ENCODE measurements at places on chromosomes 3 and 15. TPM values are rescaled to one million over a fixed set of nuclear protein-coding genes. Genes with fewer than 3 reads are reported as not detected.
A peak's percentile ranks its signal among the peaks of the same experiment; 100 is the strongest.

DNA sequence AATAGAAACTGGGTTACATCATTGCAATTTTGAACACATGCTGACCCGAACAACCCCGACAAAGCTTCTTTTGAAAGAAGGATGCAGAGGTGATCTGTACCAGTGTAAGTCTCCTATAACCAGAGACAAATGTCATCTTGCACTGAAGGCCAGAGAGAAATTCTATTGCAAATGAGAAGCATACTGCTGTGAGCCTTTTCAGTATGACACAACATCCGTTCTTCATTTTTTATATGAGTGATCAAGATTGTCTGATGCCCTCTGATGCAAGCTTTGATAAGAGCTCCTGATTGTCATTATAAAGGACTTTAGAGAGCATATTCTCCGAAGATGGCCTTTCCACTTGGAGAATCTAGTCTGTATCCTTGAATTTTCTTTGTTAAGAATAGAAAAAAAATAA is 36.9 kb downstream of the PCOLCE2 start:
- no peak for DNase-seq

The FEZF2 gene
- polyA plus RNA-seq, result 0.02 TPM

DNA sequence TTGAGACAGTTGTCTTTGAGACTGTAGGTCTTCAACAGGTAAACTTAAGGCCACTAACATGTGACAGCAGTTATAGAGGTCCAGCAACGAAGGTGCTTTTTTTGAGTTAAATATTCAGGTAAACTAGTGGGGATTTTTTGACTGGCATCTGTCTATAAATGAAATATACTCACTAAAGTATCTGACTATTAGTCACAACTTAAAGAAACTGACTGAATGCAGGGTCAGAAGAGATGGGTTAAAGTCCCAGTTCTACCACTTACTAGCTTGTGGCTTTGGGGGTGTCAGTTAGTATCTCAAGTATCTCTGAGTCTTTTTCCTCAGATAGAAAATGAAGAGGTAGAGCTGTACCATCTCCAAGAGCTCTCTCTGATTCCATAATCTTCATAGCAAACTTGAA is 18.0 kb downstream of the MIX23 start:
- DNase-seq, result no peak

DNA sequence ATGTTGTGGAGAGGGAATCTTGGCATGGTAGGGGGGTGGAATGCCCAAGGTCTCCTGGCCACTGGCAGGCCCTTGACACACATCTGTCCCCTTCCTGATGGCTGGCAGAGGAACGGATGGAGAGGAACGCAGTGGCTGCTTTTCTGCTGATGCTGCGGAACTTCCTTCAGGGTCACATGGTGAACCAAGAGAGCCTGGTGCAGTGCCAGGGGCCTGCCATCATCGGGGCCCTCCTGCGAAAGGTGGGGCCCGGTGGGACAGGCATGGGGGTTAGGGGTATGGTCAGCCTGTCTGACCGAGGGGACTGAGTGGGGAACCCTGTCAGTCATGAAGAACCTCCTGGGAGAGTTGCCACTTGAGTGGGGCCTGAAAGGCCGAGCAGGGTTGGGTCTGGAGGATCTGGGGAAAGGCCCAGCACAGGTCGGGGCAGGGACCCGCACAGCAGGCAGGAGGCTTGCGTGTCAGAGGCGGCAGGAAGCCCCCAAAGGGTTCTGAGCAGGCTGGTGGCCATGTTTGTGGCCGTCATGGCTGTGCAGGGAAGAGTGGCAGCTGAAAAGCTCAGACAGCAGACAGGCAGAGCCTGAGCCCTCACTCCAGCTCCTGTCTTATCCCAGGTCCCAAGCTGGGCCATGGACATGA is 18.1 kb downstream of the NBEAL2 start:
- DNase-seq, result no peak

DNA sequence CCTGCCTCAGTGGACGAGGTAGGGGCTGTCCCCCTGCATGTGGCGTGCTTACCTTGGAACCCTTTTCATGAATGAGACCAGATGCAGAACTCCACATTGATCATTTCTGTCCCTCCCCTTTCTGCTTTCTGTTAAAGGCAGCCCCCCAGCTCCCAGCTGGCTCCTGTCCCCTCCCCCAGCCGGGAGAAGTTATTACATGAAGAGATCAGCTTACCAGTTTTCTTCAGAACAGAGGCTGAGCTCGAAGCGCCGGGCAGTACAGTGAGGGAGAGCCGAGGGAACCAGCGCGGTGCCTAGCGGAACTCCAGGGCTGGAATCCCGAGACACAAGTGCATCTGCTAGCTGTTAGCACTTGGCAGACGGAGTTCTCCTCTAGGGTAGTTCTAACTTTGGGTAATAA is 263.3 kb upstream of the NR2E3 start:
- no peak for DNase-seq

DNA sequence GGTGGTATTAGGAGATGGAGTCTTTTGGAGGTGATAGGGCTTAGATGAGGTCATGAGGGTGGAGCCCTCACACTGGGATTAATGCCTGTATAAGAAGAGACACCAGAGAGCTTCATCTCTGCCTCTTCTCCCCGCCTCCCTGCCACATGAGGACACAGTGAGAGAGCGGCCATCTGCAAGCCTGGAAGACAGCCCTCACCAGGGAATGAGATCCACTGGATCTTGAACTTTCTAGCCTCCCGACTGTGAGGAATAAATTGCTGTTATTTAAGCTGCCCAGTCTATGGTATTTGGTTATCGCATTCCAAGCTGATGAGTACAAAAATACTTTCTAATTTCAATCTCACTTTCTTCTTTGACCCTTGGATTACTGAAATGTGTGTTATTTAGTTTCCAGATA is 121.4 kb downstream of the OCA2 start:
- no peak for DNase-seq

The FBXL2 gene
- 16.0 TPM for polyA plus RNA-seq

DNA sequence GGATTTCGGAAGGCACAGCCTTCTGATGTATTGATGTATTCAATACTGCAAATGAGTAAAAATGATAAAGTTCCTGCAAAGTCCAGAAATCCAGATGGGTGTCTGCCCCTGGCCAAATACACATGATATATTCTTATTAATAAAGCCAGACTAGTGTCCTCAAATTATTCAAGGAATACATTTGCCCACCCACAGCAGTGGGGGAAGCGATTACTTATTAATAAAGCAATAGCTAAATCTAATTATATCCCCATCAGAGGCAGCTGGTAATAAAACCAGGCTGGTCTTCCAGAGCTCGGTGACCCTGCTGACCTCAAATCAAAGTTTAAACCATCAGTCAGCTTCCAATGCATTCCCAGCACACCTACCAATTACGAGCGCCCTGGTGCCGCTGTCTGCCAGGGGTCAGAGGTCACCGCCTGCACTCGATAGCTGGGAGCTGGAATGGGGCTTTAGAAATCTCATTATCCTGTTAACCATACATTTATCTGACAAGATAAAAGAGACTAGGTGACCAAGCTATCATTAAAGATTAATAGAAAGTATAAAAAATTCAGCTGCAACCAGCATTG is 330.3 kb downstream of the UACA start:
- DNase-seq, result no peak

- DNase-seq, result peak; percentile 95
Measured at GRCh38 chr3:101936419-101937356, 87.4 kb downstream of the NFKBIZ start.

DNA sequence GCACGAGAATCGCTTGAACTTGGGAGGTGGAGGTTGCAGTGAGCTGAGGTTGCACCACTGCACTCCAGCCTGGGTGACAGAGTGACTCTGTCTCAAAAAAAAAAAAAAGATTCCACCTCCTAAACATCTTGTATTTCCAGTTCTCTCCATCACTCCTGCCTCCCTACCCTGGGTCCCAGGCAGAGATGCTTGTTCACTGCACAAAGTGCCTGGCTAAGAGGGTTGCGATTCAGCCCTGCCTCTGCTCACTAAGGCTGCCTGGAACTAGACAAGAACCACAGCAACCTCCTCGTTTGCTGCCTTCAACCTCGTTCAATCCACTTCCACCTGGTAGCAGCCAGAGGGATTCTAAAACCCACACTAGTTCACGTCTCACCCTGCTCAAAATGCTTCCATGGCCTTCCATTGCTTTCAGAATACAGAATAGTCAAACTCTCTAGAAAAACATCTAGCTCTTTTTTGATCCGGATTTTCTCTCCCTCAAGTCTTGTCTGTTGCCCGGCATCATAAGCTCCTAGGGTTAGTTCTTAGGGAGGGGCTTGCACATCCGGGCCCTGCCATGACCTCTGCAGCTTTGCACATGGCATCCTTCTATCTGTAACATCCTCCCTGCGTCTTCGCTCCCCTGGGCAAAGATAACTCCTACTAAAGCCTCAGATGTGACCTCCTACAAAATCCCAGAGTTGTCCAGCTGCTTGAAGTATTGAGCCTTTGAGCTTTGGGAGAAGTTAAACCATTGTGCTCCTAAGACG is 1.0 kb upstream of the MCM2 start:
- DNase-seq, result no peak
